ENCODE measurements at places on chromosomes 2 and 18.

GRCh38 chr18:50240080-50240563 is 26.2 kb downstream of the CFAP53 start:
- DNase-seq = no peak

DNA sequence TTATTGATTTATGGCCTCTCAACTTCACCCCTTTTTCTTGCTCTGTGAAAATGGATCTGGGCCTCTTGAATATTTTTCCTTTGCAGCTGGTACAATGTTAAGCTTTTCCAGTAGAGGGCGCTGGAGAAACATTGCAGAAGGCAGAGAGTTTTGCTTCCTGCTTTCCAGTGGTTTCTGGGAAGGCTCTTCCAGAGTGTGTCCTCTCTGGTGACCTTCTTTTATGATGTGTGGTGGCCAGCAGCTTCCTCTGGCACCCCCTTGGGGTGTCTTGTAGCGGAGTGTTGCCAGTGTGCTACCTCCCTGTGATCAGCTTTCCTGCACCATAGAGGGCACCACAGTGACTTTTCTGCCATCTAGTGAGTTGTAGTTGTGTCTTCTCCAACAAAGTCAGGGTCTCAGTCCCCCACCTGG is 25.4 kb upstream of the MGAT5 start:
- DNase-seq = no peak

DNA sequence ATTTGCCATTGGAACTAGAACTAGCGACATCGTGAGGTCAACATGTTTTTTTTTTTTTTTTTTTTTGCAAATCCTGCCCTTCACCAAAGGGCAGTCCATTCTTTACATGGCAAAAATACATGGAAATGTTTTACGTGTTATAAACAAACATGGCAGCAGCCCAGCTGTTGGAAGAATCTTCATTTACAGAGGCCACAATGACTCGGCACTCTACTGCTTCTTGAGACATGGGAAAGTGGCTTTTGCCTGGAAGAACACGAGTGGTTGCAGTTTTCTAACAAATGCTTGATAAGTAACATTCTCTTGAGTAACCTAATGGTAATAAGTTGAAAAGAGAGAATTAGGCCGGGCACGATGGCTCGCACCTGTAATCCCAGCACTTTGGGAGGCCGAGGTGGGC is 22.8 kb upstream of the POLR1B start:
- DNase-seq = no peak

DNA sequence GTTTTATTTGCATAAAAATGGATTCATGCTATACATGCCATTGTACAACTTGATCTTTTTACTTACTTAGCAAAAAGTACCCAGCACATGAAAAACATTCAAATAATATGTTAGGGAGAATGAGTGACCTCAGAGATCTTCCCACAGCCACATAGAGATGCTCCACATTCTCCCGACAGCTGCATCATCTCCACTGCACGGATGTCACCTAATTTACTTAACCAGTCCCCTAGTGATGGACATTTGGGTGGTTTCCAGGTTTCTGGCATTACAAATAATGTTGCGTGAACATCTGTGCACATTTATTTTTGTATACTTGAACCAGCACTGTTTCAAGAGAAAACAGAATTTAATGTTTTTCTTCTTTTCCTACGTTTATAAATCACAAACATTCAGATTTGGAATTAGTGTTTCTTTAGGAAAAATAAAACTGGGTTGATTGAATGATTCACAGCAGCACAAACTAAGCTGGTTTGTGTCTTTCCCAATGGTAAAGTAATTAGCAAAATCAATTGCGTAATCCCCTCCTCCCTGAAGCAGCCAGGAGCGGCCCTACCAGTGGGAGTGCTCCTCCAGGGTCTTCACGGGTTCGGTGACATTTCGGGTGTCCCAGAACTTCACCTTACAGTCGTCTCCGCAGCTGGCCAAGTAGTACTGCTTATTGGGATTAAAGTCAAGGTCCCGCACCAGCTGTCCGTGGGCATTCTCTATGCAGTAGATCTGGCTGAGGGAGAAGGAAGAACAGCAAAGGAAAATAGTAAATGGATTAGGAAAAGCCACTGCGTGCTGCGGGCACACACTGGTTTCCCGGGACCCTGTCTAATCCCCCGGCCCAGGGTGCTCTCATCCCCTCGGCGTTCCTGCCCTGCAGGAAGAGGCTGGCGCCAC is 183.9 kb downstream of the EIPR1 start:
- DNase-seq = no peak

GRCh38 chr18:63301434-63301833 is 18.1 kb downstream of the BCL2 start:
- no peak for DNase-seq

DNA sequence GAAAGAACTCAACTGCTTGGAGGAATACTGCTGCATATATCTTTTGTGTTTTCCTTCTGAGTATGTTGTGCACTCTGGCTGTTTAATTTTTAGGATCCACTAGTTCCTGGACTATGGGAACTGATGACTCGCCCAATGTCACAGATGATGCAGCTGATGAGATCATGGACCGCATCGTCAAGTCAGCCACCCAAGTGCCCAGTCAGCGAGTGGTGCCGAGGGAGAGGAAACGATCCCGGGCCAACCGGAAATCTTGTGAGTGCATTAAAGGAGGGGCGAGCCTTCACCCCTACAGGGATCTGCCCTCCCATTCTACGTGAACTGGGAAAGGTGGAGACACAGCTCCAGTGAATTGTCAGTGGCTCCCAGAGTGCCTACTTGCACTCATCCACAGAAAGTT is 59.6 kb downstream of the TPGS2 start:
- peak; percentile 32 for DNase-seq

GRCh38 chr18:26543373-26543772 is 5.0 kb downstream of the KCTD1 start:
- DNase-seq = no peak

- no peak for DNase-seq
These were observed 22.7 kb downstream of the KCNF1 start for GRCh38 chr2:10934308-10934978.

DNA sequence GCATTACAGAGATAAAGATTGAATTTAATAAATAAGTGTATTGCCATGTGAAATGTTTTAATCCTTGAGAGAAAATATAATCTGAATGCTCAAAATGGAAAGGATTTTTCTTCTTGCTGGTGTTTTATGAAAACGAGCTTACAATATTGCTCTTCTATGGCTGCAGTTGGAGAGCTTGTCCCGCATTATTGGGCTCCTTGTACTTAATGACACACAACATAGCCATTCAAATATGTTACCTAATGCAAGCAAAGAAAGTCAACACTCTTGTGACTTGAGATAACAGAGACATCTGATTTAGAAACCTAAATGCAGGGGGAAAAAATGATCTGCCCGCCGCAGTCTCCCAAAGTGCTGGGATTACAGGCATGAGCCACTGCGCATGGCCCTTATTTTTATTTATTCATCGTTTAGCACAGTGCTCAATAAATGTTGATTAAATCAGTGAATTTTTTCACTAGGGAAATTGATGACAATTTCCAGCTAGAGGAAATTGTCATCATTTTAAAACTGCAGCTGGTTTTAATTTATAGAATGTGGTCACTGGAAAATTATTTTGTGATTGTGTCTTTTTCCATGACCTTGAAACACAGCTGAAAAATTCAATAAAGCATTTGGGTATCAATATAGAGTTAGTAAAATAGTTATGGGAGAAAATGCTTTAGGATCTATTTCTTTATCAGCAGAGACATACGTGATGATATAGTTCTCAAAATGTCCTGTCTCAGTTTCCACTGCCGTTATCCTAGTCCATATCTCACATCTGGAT is 2.4 kb upstream of the PRKD3 start:
- no peak for DNase-seq

GRCh38 chr2:48209214-48209885 is 303.1 kb upstream of the FBXO11 start:
- DNase-seq = no peak

DNA sequence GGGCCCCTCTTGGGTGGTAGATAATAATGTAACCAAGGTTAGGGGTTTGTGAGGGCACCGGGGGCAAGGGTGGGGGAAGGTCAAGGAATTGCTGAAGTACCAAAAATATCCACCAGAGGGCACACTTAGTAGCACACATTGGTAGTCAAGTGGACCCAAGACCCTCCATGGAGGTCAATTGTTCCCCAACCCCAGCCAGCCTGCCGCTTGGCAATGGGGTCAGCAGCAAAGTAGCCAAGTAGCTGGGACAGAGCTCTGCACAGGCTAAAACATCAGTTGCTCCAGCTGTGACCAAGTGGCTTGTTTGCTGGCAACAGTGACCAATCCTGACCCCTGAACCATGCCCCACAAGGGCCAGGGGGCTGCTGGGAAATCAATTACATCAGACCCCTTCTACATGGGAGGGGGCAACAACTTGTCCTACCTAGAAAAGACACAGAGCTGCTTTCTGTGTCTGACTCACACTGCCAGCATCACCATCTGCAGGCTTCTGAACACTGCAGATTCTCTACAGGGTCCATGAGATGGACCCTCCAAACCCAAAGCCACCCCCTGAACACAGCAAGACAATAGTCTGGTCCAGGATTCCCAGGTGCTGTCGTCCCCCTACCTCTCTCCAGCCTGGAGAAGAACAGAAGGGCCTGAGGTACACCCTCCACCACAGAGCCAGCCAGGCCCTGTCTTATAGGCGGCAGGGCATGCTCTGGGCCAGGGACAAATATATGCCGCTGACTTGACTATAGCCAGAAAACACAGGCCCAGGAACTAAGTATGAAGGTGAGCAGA is 76.0 kb downstream of the EMX1 start:
- DNase-seq = peak; percentile 14

- DNase-seq = no peak
These were observed 56.0 kb downstream of the LRPPRC start for GRCh38 chr2:43939695-43940256.

- DNase-seq = peak; percentile 49
These were observed 1.1 kb downstream of the IGFBP5 start for GRCh38 chr2:216694082-216694825.

DNA sequence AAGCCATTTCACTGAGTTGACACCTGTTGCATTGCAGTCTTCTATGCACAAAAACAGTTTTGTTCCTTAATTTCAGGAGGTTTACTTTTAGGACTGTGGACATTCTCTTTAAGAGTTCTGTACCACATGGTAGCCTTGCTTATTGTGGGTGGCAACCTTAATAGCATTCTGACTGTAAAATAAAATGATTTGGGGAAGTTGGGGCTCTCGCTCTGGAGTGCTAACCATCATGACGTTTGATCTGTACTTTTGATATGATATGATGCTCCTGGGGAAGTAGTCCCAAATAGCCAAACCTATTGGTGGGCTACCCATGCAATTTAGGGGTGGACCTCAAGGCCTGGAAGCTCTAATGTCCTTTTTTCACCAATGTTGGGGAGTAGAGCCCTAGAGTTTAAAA is 3.4 kb downstream of the CTLA4 start:
- DNase-seq = no peak

DNA sequence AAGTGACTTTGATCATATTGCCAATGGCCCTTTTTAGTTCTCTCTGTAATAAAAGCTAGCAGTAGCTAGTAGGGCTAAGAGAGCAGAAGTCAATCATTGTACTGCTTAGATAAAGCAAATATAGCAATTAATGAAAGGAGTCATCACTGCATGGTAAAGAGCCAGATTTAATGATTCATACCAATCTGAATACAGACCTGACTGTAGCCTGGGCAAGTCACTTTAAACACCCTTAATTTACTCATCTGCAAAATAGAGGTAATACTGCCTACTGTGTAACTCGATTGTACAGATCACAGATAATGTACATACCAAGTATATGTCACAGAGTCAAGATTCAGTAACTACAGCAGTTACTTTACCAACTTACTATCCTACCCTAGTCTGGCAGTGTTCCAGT is 63.6 kb downstream of the ASXL2 start:
- no peak for DNase-seq

DNA sequence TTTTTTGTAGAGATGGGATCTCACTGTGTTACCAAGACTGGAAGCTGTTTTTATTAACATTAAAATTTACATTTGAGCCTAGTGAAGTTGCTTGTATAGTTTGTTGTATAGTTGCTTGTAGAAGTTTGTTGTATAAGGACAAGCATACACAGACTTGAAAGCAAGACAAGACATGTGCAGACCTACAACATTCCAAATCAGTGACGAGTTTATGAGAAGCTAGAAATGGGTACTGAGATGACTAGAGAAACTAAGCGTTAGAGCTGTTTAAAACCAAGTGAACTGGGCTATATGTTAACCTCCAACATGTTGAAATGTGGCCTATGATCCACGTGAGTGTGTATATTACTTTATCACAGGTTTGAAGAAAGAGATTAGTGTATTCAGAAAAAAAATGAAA is 39.1 kb downstream of the ABCB11 start:
- DNase-seq = no peak

DNA sequence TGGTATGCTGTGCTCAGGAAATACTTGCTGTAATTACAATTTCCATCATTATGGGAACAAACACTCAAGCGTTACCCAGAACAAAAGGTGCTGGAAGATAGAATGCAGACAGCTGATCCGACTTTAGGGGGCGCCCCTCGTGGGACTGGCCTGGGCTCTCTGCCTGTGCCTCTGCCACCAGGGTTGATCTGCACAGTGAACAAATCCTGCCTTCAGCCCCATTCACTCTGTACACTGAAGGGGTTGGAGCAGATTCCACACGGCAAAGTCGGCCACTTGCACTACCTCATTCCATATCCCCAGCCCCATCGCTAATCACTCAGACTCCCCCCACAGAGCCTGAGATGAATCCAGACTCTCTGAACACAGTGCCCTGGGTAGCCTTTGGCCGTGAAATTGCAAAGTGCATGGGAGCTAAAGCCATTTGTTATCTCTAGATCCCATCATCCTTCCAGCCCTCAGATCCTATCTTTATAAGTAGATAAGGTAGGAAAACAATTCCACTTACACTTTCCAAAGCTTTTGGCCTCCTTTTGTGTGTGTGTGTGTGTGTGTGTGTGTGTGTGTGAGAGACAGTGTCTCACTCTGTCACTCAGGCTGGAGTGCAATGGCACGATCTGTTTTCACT is 69.3 kb downstream of the INPP5D start:
- DNase-seq = no peak

- no peak for DNase-seq
These were observed 293.1 kb upstream of the ID2 start for GRCh38 chr2:8388781-8389180.

DNA sequence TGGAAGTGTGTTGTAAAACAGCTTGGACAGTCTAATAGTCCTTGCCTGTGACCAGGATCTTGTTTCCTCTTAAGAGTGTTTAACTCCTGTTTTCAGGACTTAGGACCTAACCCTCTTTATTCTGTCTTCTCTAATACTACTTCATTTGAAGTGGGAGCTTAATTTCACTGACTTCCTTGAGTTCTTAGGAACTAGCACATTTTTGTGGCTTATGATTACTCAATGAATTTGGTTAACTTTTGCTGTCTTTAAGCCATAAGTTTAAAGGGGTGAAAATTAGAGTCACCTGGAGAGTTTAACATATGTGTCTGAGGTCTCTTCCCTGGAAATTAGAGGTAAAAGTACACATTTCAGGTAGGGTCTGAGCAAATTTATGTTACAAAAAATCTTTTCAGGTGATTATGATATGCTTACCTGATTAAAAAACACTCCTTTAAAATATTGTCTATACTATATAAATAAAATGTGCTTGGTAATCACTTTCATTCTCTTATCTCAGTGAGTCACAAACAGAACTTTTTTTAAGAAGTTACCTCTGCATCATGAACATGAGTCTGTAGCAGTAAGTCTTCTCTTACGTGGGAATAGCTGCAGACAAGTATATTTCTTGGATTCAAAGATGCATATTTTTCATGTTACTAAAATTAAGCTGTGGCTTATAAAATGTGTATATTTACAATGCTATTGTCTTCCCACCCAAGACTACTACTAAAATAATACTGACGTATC is 52.7 kb downstream of the ATP9B start:
- peak; percentile 24 for DNase-seq

- DNase-seq = no peak
These were observed 1023.7 kb downstream of the BCL11A start for GRCh38 chr2:59529726-59530125.

GRCh38 chr18:3175195-3175758 is 44.5 kb downstream of the MYOM1 start:
- peak; percentile 30 for DNase-seq

Measured in astrocyte of the spinal cord (primary cell).